Activated CD4-positive, alpha-beta T cell treated with anti-CD3 and anti-CD28 coated beads for 36 hours (primary cell): ENCODE measurements at places on chromosomes 2 and 18. TPM values are rescaled to one million over a fixed set of nuclear protein-coding genes. Genes with fewer than 3 reads are reported as not detected.

The DLGAP1 gene
- total RNA-seq = not detected

The ZBTB7C gene
- total RNA-seq = not detected

GRCh38 chr2:132403146-132403545 is 13.5 kb upstream of the GPR39 start:
- H3K27ac ChIP-seq = no peak overlapping the region
- H3K4me1 ChIP-seq = no peaks in the 10 kb centered on the region
- H3K4me3 ChIP-seq = no peak overlapping the region
- no peaks in the 10 kb centered on the region for H3K36me3 ChIP-seq
- H3K27me3 ChIP-seq = no peaks in the 10 kb centered on the region

- no peak overlapping the region for H3K27ac ChIP-seq
- peaks cover 4% of the 10 kb centered on the region for H3K4me1 ChIP-seq
- no peak for DNase-seq
- no peaks in the 10 kb centered on the region for H3K36me3 ChIP-seq
These were observed 47.4 kb upstream of the DNAJC10 start for GRCh38 chr2:182668671-182669070.

The PDE1A gene
- total RNA-seq = not detected

The FSIP2 gene
- total RNA-seq = 0.28 TPM

The IL36G gene
- not detected for total RNA-seq

DNA sequence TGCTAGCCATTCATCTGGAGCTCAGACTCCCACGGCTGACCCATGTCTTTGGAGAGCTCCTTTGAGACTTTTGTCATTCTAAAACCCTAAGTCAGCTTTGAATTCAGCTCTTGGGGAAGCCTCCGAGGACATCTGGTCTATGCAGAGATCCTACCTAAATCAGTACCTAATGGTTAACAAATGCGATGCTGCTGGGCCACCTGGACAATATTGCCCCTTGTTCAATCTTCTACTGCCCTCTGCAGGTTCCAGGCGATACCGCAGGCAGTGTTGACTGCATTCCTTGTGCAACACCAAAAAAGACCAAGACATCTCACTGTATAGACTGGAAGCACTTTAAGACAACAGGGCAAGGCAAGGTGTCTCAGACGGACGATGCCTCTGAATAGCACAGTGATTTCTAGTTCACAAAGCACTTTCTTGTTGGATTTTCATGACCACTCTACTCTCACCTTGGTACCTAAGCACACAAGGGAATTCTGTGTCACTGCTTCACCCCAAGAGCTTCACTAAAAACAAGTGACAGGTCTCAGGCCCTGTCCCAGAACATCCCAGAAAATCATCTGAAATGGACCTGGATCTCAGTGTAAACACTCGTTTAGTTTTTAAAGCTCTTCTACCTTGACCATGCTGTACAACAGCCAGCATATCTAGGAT is 80.9 kb downstream of the XDH start:
- H3K4me3 ChIP-seq = no peak overlapping the region
- H3K27ac ChIP-seq = no peak overlapping the region
- no peaks in the 10 kb centered on the region for H3K4me1 ChIP-seq

GRCh38 chr2:120804459-120804858 is 68.8 kb downstream of the GLI2 start:
- peaks cover 2% of the 10 kb centered on the region for H3K27me3 ChIP-seq
- no peaks in the 10 kb centered on the region for H3K36me3 ChIP-seq
- H3K4me1 ChIP-seq = no peaks in the 10 kb centered on the region
- H3K27ac ChIP-seq = no peak overlapping the region
- H3K4me3 ChIP-seq = no peak overlapping the region

The BOLA3 gene
- total RNA-seq = 119 TPM

- DNase-seq = no peak
- H3K27me3 ChIP-seq = peaks cover 10% of the 10 kb centered on the region
- H3K36me3 ChIP-seq = peaks cover 4% of the 10 kb centered on the region
- no peaks in the 10 kb centered on the region for H3K4me1 ChIP-seq
These were observed 76.7 kb downstream of the MERTK start for GRCh38 chr2:111975053-111975552.

The IL18R1 gene
- total RNA-seq = 23.4 TPM

DNA sequence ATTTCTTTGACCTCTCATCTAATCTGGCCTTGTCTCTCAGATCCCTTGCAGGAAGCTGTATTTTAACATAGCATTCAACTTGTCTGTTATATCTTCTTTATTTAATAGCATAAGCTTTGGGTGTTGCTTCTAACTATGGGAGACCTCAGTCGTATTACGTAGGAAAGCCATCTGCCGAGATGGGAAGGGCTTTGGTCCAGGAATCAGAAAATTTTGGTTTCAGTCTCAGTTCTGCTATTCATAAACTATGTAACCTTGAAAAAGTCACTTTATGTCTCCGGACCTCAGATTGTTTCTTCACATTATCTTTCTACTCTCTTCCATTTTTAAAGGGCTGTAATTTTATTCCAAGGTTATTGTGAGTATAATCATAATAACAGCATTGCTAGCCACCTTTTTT is 297.7 kb downstream of the SATB2 start:
- H3K4me3 ChIP-seq = no peak overlapping the region
- H3K27me3 ChIP-seq = no peaks in the 10 kb centered on the region
- H3K36me3 ChIP-seq = no peaks in the 10 kb centered on the region
- no peak for DNase-seq
- no peak overlapping the region for H3K27ac ChIP-seq

DNA sequence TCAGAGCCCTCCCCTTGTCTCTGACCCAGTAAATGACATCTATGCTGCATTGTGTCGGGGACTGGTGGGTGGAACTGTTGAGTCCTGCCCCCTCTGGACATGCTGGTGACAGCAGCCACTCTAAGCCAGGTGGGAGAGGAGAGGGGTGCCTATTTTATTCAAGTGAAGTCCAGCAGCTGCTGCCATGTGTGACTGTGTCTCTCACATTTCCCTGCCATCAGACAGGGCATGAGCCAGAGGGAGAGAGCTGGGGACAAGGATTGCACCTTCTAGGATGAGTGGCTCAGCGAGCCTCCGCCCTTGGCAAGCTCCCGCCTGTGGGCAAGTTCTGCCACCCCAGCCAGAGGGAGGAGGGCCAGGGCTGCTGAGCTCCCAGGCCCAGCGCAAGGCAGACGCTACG is 13.7 kb downstream of the NGEF start:
- H3K4me1 ChIP-seq = no peaks in the 10 kb centered on the region
- DNase-seq = no peak
- H3K27ac ChIP-seq = no peak overlapping the region
- H3K36me3 ChIP-seq = no peaks in the 10 kb centered on the region
- no peaks in the 10 kb centered on the region for H3K27me3 ChIP-seq

- H3K27ac ChIP-seq = no peak overlapping the region
- H3K4me3 ChIP-seq = no peak overlapping the region
- no peaks in the 10 kb centered on the region for H3K36me3 ChIP-seq
- H3K4me1 ChIP-seq = no peaks in the 10 kb centered on the region
- DNase-seq = no peak
- peaks cover 2% of the 10 kb centered on the region for H3K27me3 ChIP-seq
These were observed 401.2 kb downstream of the TGIF1 start for GRCh38 chr18:3851159-3851558.
